ENCODE measurements at places on chromosomes 3 and 15.

DNA sequence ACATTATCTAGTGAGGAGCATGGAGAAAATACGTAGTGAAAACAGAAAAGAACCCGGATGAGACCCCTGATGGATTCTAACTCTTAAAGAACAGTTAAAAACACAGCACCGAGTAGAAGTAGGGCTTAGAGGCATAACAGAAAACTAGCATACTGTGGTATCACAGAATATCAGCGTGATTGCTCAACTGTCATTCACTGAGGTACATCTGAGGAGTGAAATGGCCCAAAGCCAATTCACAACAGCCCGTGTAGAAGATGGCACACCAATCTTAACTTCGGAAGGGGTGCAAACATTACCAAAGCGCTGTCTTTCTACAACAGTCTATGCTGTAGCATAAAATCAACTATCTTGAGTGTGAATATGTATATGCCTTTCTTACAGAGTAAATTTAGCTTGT lies 1.8 kb downstream of the CLASP2 start:
- no peak for DNase-seq

GRCh38 chr3:69541711-69542088 lies 155.8 kb upstream of the FRMD4B start:
- no peak for DNase-seq

GRCh38 chr15:85036716-85037115 lies 55.1 kb downstream of the PDE8A start:
- no peak for DNase-seq

- no peak for DNase-seq
Observed at GRCh38 chr3:13276438-13277195, 143.5 kb downstream of the NUP210 start.

GRCh38 chr3:44996556-44996969 lies 20.5 kb downstream of the EXOSC7 start:
- DNase-seq, result no peak

GRCh38 chr3:79038636-79039035 lies 729.2 kb downstream of the ROBO1 start:
- no peak for DNase-seq

DNA sequence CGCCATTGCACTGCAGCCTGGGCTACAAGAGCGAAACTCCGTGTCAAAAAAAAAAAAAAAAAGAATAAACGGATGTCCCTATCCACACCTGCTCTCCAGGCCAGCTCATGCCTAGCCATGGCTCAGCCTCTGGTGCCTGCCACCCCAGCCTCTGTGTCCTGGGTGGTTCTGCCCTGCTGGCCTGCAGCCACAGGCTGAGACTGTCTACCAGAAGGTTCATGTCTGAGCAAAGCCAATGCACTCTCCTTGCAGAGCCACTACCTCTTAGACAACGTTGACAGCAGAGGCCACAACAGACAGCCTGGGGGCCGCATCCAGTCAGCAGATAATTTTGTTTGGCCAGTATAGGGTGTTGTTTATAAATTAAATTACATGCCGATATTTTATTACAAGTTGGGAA lies 127.7 kb downstream of the ASB7 start:
- DNase-seq, result no peak

DNA sequence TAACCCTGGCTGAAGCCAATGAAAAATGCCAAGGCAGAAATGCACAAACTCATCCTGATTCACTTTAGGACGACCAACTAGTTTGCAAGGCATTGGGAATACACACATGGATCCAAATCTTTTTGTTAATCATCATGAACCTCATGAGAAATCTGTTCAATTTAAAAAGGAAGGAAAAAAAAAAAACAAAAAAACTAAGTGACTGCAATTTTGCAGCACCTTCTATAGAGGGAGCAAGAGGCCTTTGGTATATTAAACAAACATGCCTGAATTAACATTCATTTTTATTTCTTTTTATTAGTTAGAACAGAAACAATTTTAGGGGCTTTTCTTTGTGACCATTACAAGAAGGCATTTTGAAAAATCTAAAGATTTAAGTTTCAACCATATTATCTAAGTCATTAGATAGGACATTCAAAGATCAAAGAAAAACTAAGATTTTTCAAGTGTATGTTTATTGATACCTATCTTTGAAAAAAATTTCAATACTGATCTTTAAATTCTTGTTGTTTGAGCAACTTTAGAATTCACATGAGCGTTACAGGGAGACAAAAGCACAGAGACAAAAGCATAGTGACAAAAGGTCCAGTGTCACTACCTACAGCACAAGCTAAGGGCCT lies 182.4 kb downstream of the CBLB start:
- no peak for DNase-seq

DNA sequence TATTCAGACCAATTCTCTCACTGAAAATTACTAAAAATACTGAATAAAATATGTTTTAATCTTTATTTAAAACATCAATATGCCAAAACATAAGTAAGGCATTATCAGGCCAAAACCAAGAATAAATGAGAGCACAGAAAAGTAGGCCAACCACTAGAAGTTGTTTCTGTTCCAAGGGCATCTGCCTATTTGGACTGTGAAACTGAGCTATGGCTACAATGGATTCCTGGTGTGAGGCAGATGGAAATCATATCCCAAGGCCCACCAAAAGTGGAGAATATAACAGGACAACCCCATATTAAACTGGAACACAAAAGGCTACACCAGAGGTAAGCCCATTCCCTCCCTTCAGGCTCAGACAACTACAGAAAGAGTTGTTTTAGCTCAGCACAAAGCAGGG lies 302.8 kb upstream of the IL12A start:
- DNase-seq, result no peak

DNA sequence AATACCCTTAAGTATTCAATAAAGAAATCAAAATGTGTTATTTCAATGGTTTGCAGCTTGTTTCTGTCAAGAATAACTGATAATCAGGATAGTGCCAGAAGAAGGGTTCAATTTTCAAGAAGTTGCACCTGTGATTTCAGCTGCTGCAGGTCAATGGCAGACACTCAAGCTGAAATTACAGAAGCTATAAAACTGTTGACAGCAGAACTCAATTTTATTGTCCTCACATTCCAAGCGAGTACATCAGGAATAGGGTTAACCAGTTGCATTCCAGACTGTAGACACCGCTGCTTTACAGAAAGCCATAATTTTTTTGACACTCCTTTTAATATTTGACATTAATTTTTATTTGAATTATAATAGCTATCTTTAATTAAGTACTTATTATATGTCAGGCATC lies 364.1 kb downstream of the CGGBP1 start:
- DNase-seq, result no peak

DNA sequence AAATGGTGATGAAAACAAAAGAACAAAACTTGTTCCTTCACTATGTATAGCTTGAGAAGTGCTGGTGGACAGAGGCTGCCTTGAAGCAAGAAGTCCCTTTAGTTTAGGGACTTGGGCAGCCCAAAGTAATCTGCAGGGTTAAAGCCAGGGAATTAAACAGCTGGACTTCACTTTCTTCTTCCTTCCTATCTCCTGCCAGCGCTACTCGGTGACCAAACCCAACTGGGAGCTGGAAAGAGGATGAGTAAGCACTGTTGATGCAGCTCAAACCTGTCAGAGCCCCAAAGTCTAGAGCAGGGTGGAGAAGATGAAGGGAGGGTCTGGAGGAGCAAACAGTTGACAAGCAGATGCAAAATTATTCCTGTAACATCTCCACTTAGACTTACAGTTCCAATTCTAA lies 73.1 kb upstream of the FBN1 start:
- no peak for DNase-seq

GRCh38 chr3:115042351-115042750 lies 104.7 kb downstream of the ZBTB20 start:
- no peak for DNase-seq

GRCh38 chr3:7800006-7800780 lies 701.4 kb upstream of the LMCD1 start:
- DNase-seq, result no peak

- DNase-seq, result no peak
Observed at GRCh38 chr3:50232303-50232702, 3.7 kb upstream of the GNAI2 start.

GRCh38 chr3:8482263-8482662 lies 19.4 kb upstream of the LMCD1 start:
- DNase-seq, result no peak

- DNase-seq, result no peak
Observed at GRCh38 chr3:51999846-52000245, 4.2 kb upstream of the RPL29 start.

- no peak for DNase-seq
Observed at GRCh38 chr3:141830508-141830907, 45.9 kb upstream of the ATP1B3 start.

- DNase-seq, result no peak
Observed at GRCh38 chr3:170520996-170521395, 64.9 kb downstream of the SLC7A14 start.

- no peak for DNase-seq
Observed at GRCh38 chr15:38593524-38593923, 28.9 kb upstream of the RASGRP1 start.

DNA sequence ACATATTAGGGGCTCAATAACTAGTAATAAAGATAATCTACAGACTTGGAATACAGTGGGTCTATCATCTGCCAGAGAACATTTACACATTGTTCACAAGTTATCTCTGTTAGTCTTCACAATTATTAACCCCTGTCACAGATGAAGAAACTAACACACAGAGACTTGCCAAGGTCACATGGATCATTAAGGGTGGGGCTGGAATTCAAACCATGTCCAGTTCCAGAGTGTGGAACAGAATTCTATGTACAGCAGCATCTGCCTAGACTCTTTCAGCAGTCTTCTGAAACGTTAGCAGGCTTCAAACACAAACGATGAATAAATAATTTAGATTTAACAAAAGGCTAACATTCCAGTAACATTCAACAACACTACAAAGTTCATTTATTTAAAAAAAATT lies 673.9 kb upstream of the NR2F2 start:
- DNase-seq, result no peak

GRCh38 chr15:51846463-51847230 lies 17.2 kb downstream of the TMOD3 start:
- no peak for DNase-seq

DNA sequence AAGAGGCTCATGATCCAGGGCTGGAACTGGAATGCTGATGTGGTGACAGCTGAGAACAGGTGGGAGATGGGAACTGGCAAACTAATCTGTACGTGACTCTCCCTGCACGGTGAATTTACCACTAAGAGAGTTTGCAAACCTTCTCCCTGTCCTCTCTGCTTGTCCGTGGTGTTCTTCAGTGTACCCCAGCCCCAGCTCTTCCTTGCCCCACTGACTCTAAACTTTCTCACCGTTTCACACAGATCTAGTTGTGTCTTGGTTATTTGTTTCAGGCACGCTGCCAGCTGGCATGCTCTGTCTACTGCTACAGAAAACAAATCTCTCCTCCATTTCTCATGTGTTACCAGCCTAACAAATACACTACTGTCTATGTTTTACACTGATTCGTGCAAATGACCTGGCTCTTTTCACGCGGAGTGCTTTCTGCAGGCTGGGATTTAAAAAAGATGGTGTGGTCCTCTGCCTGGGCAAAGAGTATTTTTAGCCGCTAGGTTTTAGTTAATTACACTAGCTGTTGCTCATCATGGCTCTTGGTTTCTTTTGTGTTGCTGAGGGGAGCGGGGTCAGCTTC lies 192.7 kb upstream of the LRIG1 start:
- DNase-seq, result no peak

GRCh38 chr3:96347289-96347688 lies 467.1 kb upstream of the EPHA6 start:
- no peak for DNase-seq

DNA sequence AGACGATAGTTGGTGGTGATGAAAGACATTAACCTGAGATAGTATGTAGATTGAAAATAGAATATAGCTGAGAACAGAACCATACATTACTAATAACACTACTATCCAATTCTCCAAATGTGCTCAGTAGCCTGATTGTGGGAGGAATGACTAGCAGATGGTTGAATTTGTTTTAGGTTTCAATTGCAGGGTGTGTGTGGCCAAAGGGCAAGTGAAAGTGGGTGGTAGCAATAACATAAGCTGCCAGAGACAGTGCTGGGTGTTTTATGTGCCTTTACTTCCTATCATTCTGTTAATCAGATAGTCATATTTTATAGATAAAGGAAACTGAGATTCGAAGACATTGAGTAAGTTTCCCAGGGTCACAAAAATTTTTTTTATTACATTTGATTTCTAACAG lies 249.5 kb upstream of the ARL6 start:
- DNase-seq, result no peak

DNA sequence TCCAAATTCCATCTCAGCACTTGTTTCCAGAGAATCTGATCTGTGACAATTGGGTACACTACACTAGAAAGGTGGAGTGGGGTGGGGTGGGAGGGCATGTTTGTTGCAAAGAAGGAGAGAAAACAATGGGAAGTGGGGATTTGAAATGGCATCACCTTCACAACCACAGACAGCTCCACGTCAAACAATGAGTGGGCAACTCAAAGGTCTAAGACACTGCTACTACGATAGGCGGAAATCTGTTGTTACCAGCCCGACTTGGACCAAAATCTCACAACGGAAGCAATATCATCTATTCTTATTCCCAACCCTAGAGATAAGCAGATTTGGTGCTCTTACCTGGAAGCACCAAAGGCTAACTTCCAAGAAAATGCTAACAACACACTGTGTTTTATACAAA lies 3.3 kb downstream of the CYP19A1 start:
- DNase-seq, result no peak

DNA sequence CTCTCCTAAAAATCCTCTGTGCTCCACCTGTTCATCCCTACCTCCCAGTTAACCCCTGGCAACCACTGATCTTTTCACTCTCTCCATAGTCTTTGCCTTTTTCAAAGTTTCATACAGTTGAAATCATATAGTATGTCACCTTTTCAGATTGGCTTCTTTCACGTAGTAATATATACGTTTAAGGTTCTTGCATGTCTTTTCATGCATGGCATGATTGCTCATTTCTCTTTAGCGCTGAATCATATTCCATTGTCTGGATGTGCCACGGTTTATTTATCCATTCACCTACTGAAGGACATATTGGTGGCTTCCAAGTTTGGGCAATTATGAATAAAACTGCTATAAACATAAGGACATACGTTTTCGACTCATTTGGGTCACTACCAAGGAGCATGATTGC lies 28.7 kb downstream of the GLCE start:
- no peak for DNase-seq

GRCh38 chr3:48222616-48223513 lies at the start of gene CAMP:
CAMP (plus strand) TSS chr3:48223495; CDS start chr3:48223512, 17 bp downstream.
- DNase-seq, result no peak

- DNase-seq, result peak; percentile 57
Observed at GRCh38 chr15:31458596-31459399, 132.2 kb downstream of the KLF13 start.

GRCh38 chr3:192514754-192515663 lies 212.3 kb downstream of the FGF12 start:
- DNase-seq, result no peak
